RWPE1 (cell line): ENCODE measurements at places on chromosomes 3 and 15.

DNA sequence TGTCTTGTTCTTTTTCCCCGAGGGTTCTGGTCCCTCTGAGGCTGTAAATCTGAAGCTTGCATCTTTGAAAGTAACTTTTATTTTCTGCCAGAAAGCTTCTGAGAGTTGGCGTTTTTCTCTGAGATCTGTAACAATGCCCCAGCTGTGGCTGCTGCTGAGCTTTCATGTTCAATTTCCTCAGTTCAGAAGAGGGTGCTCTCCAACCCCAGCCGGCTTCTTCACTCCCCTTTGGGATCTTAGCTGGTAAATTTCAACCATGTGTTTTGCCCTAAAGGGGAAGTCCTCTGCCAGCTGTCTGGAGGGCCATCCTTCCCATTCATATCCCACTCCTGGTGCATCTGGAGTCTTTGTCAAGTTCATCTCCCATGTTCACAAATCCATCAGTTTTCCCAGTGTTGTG, 18.3 kb upstream of the CFAP100 start:
- no peak for DNase-seq

DNA sequence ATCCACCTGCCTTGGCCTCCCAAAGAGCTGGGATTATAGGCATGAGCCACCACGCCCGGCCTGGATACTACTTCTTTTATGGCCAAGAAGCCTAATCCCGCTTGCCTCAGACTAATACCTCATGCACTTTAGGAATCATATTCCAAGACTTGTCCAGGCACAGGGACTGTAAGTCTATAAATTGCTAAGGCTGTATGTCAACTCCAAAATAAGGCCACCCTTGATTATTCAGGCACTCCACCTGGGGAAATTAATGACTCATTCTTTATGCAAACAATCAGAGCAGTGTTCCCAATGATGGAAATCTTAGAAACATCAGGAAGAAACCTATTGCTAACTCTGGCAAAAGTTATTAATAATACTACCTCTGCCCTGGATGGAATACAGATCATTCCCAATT, 98.4 kb downstream of the ERC2 start:
- DNase-seq: peak; percentile 12

DNA sequence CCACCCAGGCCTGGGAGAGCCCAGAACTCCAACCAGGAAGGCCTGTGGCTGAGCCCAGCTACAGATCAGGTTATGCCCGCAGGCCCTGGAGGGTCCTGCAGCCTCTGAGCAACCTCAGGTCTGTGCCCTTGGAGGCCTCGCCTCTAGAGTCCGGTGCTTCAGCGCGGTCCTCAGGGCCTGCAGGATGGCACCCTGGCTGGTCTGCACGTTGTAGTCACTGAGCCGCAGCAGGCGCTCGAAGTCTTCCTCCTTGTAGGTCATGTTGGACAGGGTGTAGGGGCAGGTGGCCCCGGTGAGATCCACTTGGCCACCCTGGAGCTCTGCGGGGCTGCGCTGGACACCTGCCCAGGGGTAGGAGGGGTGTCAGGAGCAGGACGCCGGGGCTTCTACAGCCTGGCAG, 25.8 kb downstream of the PLA2G4D start:
- DNase-seq: no peak

DNA sequence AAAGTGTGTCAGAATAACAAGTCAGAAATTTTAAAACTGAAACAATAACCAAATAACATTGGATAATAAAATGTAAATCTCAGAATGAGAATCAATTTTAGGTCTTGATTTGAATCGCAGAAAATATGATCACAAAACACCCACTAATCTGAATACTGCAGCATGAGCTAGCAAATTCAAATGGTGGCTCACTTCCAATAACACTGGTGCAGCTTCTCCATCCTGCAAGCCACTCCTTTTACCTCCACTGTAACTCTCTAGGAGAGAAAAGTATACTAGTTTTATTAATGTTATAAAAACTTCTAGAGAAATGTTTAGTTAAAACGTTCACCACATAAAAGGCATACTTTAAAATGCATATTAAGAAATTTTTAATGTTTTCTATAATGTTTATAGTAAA, 30.4 kb downstream of the UBE3A start:
- no peak for DNase-seq

- no peak for DNase-seq
Measured at GRCh38 chr3:80338366-80338765, 570.6 kb upstream of the ROBO1 start.

DNA sequence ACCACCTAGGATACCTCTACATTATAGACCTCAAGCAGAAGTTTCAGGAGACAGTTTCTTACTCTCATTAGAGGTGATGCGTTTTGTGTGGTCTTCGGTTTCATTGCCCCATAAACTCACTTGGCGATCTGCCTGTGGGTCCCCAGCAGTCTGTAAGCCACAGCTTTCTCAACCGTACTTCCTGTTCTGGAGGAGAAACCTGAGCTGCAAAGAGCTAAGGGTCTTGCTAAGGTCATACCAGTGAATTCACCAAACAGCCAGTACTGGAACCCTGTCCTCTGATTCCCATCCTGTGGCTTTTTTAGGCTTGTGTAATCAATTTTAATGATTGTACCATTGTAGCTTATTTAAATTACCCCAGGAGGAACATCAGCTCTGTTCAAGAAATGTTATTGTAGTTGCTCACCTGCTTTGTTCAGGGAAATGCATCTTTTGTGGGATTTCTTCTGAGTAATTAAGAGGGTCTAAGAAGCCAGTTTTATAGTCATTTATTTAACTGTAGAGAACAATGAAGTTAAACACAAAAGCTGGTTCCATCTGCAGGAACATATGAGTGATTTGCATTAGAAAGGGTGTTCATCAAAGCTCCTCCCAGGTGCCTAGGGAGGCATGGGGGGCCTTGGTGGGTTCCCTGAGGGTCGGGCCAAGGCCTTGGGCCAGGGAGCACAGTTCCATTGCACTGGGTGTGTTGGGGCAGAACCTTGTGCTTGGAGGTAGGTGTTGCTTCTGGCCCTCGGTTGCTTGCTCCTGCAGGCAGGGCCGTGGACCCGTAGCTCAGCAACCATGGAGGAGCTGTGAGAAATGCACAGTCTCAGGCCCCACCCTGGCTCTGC, 69.6 kb downstream of the APBA2 start:
- DNase-seq: no peak

- no peak for DNase-seq
Measured at GRCh38 chr15:42611532-42611931, 36.1 kb downstream of the STARD9 start.

- DNase-seq: no peak
Measured at GRCh38 chr3:58151637-58152036, 59.1 kb downstream of the DNASE1L3 start.
